ENCODE measurements at places on chromosomes 7 and 10.
A peak's percentile ranks its signal among the peaks of the same experiment; 100 is the strongest.

- DNase-seq: peak; percentile 83
Observed at GRCh38 chr7:332646-333392, 42.8 kb downstream of the FOXL3 start.

DNA sequence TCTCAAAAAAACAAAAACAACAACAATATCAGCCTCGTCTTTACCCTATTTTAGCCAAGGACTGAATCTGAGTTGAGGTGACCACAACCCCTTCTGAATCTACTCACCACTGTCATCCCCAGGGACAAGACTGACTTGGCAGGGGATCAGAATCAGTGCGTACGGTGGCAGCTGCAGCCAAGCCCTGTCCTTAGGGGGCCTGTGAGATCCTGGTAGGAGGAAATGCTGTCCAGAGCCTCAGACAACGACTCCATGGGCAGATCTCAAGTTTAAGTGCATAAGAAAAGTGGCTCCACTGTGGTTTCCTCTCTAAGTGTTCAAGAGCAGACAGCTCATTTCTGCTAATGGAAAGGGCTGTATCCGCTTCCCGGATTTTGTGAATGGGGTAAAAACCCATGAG is 22.4 kb upstream of the CYTH3 start:
- DNase-seq: no peak

- no peak for DNase-seq
Observed at GRCh38 chr10:22837351-22837750, 90.5 kb upstream of the ARMC3 start.

- no peak for DNase-seq
Observed at GRCh38 chr7:101780281-101780680, 37.1 kb upstream of the CUX1 start.

GRCh38 chr7:66167773-66168387 is 37.3 kb upstream of the TPST1 start:
- no peak for DNase-seq

DNA sequence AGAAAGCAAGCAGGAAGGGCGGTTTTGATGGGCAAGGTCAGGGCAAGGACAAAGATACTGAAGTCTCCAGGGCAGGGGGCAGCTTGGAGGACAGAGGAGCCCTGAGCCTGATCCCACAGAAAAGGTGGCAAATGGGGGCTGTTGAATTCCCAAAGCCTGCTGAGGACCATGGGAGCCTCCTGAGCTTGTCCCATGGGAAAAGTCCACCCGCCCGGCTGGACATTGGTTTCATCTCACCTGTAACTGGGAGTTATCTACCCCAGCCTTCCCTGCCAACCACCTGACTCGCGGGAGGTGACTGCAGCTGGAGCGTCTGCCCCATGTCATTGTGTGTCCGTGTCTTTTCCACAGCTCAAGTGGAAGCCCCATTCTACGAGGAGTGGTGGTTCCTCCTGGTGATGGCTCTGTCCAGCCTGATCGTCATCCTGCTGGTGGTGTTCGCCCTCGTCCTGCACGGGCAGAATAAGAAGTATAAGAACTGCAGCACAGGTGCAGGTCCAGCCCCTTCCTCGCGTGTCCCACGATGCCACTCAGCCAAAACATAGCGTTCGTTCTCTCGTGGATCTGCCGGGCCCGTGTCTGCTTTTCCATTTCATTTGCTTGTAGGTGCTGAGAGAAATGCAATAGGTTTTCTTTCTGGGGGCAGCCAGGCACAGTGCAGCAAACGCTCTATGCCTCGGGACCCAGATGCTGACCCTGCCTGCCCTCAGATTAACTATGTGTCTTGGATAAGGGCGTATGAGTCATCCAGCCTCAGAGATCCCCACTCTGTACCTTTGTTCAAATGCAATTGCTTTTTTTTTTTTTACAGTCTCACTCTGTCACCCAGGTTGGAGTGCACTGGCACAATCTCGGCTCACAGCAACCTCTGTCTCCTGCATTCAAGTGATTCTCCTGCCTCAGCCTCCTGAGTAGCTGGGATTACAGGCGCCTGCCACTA is 444.5 kb upstream of the FOXK1 start:
- DNase-seq: no peak

GRCh38 chr7:139825666-139826290 is 3.3 kb upstream of the TBXAS1 start:
- no peak for DNase-seq

DNA sequence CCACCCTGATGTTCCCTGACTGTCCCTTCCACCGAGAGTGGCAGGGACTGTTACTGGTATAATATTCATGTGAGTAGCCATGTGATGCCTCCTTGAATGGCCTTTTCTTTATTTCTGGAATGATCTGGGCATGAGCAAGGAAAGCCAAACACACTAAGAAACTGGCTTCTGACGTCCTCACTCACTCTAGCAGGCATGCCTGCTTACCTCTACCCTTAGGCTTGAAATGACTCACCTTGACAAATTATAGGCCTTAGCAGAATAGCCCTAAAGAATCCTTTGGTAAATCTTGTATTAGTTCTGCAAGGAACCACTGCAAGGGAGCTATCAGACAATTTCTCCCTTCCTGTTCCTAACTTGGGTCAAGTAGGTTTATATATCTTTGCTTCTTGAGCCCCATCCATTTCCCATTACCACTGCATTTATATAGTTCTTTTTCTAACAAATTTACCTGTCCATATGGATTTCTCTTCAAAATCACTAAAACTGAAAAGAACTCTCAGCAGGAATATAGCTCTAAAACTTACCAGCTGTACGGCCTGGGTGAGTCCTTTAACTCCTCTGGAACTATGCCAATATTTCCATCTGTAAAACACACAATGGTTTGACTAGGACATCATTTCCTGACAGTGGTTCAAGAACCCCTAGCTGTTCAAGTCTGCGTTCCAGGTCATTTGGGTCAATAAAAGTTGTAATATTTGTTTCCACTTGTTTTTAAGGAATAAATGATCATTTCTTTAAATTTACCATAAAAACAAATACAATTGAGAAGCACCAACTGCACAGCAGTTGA is 13.0 kb upstream of the NDUFA5 start:
- DNase-seq: no peak

- DNase-seq: no peak
Observed at GRCh38 chr10:59857049-59857448, 49.3 kb downstream of the CCDC6 start.

DNA sequence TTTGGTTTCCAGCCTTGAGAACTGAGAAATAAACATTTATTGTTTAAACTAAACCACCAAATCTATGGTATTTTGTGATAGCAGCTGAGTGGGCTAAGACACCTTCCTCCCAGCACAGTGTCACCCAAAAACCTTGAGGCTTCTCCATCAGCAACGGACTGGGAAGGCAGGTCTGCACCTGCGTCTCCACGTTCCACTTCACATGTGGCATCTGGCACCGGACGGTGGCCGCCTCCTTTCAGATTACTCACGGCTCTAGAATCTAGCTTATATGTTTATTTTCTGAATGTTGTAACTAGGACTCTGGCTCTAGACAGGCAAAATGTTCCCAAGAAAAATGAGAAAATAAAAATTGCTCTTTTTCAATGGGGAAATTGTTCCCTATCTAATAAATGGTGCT is 201.0 kb downstream of the ADARB2 start:
- DNase-seq: no peak

GRCh38 chr7:46317256-46317655 is 396.2 kb upstream of the IGFBP3 start:
- DNase-seq: no peak

DNA sequence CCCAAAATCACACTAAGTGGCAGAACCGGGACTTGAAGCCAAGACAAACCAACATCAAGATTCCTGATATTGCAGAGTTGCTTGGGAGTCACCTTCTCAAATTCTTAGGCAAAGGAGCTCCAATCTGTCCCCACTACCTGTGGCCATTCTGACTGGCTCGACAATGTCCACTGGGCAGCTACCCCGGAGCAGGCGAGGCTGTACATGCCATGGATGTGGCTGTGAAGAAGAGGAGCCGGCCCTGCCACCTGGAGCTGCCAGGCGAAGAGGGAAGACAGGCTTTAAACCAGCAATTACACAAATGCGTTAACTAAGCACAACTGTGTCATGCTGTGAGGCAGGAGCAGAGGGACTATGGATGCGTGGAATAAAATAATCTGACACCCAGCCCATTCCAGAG is 18.1 kb downstream of the CAMK2G start:
- no peak for DNase-seq

DNA sequence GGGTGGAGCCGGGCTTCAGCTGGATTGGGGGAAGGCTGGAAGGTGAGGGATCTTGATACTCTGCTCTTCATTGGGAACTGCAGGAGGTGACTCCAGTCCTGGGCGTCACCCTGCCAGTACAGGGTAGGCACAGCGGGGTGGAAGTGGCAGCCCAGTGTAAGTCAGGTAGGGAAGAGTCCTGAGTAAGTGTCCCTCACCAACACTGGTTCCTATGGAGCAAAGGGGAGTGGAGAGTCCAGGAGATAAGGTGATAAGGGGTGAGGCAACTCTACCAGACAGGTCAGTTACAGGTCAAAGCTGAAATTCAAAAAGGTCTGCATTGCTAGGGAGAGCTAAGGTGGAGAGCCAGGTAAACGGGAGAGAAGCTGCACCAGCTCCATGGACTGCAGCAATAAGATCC is 145.6 kb upstream of the NFE2L3 start:
- no peak for DNase-seq

DNA sequence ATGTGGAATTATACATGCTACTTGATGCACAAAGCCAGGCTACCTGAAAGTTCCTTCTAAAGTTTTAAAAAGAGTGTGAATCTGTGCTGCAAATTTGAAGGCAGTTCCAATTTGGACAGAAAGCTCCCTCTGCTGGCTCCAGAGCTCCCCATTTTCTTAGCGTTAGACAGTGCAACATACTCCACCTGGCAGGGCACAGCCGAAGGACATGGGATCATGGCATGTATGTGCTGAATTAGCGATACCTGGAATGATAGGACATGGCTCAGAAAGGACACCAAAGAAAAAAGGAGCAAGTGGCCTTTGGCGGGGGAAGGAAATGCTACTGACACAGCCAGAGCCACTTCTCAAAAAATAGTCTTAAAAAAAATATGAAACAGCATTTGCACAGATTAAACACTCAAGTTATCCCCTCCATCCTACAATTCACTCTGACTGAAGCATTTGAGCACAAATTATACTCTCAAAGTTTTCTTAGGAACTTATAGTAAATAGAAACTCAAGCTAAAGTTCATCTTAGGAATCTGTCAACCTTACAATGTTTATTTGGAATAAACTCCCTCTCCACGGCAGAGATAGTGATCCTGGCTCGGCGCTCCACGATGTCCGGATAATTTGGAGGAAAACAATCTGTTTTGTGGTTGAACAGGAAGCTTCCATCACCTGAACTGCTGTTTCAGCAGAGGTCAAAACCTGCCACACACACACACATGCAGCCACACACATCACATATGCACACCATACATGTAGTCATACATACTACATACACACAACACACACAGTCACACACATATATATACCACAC is 80.0 kb downstream of the C7orf25 start:
- no peak for DNase-seq

Measured in stimulated activated CD4-positive, alpha-beta T cell treated with anti-CD3 and anti-CD28 coated beads, TNF-alpha, amount 100 ng/mL, for 24 hours (primary cell).